ENCODE measurements at places on chromosomes 12 and 14.

DNA sequence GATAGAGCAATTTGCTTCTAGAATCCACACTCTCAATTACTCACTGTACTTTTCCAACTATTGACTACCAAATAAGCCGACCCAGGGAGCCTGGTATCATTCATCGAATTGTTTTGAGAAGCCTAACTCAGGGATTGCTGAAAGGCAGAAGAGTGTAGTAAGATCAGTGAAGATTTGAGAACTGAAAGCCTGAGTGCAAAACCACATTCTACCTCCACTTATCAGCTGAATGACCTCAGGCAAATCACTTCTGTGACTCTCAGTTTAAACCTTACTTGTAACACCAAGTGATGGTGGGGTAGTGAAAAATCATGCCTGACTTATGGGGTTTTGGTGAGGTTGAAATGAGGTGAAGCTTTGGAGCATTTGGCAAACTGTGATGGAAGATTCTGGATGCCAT is 126.1 kb upstream of the MAX start:
- no peak overlapping the region for H3K4me3 ChIP-seq
- no peaks in the 10 kb centered on the region for H3K36me3 ChIP-seq
- H3K4me1 ChIP-seq = no peaks in the 10 kb centered on the region
- no peak for DNase-seq

- H3K36me3 ChIP-seq = peaks cover 14% of the 10 kb centered on the region
- no peak for DNase-seq
- no peak overlapping the region for H3K27ac ChIP-seq
- H3K27me3 ChIP-seq = no peaks in the 10 kb centered on the region
- peaks cover 6% of the 10 kb centered on the region for H3K4me1 ChIP-seq
- H3K4me3 ChIP-seq = no peak overlapping the region
Measured at GRCh38 chr14:88616697-88617096, 53.9 kb downstream of the ZC3H14 start.

DNA sequence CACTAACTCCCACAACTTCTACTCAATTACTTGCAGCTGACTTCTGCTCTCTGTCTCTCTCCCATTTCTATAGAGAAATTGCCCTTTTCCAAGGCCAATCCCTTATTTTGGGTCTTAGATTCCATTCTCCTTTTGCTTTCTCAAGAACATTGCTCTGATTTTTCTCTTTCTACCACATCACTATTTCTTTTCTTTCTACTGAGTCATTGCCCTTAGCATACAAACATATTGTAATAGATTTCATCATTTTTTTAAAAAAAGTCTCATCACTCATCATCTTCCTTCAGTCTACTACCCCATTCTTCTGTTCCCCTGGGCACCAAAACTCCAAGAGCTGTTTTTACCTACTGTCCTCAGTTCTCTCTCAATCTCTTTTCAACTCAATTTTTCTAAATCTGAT is 4.4 kb upstream of the KCNA1 start:
- no peak for DNase-seq
- no peak overlapping the region for H3K4me3 ChIP-seq
- H3K36me3 ChIP-seq = no peaks in the 10 kb centered on the region
- no peak overlapping the region for H3K27ac ChIP-seq
- peaks cover 19% of the 10 kb centered on the region for H3K4me1 ChIP-seq
- peaks cover 10% of the 10 kb centered on the region for H3K27me3 ChIP-seq

DNA sequence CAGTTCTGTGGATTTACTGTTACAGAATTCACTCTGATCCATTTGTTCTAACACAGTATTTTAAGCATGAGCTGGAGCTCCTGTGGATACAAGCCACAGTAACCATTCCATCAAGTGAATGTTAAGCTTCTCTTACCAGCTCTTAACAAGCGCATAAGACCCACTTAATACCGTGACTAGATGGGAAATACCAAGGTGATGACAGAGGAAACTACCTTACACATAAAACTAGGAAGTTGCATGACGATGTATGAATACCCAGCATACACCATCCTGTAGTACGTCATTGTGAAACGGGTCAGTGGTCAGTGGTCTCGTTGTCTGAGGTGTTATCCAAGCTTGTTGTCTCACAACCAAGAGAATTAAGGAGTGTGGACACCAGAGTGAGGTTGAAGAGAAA is 2.0 kb upstream of the GALC start:
- no peaks in the 10 kb centered on the region for H3K36me3 ChIP-seq
- H3K27ac ChIP-seq = no peak overlapping the region
- DNase-seq = no peak
- H3K27me3 ChIP-seq = no peaks in the 10 kb centered on the region

- no peak for DNase-seq
- no peaks in the 10 kb centered on the region for H3K36me3 ChIP-seq
- no peaks in the 10 kb centered on the region for H3K27me3 ChIP-seq
- no peak overlapping the region for H3K27ac ChIP-seq
- no peak overlapping the region for H3K4me3 ChIP-seq
Measured at GRCh38 chr14:44163946-44164345, 343.1 kb downstream of the FSCB start.

DNA sequence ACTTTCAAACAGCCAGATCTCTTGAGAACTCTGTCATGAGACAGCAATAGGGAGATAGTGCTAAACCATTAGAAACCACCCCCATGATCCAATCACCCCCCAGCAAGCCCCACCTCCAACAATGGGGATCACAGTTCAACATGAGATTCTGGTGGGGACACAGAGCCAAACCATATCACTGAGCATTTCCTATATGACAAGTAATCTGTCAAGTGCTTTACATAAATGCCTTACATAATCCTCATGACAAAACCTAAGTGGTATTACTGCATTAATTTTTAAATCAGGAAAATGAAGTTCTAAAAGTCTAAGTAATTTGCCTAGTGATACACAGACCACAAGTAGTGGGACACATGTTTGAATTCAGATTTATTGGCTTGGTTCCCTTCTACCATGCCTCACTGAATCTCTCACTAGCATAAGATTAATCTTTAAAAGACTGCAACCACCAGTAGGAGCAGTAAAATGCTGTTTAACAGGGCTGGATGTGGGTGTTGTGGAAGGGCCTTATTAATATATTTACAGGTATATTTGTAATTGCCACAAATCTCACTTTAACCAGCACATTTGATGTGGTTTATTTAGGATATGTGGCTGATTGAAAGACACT is 323.1 kb upstream of the FBXO33 start:
- no peaks in the 10 kb centered on the region for H3K27me3 ChIP-seq
- H3K4me1 ChIP-seq = no peaks in the 10 kb centered on the region
- H3K4me3 ChIP-seq = no peak overlapping the region
- H3K36me3 ChIP-seq = no peaks in the 10 kb centered on the region

DNA sequence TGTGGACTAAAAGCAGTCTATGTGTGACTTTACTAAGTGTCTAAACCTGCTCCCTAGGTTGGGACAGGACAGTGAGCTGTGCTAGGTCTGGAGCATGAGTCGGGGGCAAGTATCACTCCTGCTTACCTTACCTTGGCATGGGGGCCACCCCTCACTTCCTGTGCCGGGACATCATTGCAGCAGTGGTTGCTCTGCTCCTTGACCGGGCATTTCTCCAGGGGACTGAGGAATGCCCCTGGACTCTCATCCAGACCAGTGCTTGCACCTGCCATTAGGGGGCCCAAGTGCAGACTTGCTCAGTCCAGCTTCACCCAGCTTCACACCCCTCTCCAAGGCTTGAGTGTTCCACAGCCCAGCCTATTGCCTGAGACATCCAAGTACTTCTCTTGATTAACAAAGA is 84.7 kb upstream of the NELL2 start:
- no peaks in the 10 kb centered on the region for H3K4me1 ChIP-seq
- no peak for DNase-seq
- H3K4me3 ChIP-seq = no peak overlapping the region
- H3K36me3 ChIP-seq = no peaks in the 10 kb centered on the region
- no peaks in the 10 kb centered on the region for H3K27me3 ChIP-seq
- H3K27ac ChIP-seq = no peak overlapping the region

DNA sequence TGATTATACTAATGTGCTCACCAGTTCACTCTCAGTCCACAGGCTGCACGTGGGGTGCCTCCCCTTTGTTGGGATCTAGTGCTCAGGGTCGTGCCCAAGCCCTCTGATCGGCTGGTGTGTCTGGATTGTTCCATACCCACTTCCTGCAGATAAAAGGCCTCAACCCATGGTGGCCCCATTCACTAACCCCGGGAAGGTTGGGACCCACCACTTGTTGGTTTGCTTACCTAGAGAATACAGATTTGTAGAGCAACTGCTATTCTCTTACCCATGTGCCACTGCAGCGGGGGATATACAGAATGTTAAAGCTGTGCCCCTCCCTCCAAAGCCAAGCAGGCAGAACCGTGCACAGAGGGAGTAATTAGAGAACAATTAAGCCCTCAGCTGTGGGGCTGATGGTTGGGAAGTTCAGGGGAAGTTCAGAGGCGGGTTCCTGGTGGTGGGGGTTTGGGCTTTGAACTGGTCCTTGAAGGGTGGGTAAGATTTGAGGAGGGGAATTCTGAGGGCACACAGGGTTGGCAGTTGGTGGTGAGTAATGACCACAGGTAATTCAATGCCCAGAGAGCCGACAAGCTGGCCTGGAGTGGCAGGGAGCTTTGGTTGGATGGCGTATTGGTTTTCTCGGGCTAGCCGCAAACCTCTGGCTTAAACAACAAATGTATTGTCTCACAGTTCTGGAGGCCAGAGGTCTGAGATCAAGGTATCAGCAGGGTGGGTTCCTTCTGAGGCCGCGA is 68.8 kb downstream of the ADCK1 start:
- no peak overlapping the region for H3K4me3 ChIP-seq
- no peak for DNase-seq
- H3K36me3 ChIP-seq = no peaks in the 10 kb centered on the region
- no peak overlapping the region for H3K27ac ChIP-seq
- H3K27me3 ChIP-seq = no peaks in the 10 kb centered on the region
- H3K4me1 ChIP-seq = no peaks in the 10 kb centered on the region

DNA sequence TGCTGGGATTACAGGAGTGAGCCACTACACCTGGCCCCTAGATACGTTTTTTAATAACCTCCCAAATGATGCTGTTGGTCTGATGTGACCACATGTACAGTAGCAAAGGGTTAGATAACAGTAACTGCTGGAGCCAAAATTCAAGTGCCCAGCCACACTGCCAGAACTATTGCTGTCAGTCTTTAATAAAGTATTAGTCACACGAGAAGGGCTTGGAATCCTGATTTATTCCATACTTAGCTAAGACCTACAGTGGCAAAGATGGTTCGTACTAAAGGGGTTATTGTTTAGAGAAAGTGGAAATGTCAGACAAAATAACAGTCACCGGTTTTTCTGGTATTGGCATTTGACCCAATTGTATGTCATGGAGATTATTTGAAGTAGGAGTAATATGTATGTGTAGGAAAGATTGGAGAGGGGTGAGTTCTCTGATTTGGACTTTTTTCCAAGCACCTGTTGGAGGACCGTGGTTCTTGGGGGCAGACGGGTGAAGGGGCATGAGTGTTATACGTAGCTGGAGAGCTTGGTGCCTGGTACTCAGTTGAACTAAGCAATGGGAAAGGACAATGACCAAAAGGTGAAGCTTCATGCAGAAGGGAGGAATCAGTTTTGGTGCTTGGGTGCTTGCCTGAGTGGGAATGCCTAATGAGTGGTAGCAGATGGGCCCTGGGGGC is 9.7 kb downstream of the TUBA1C start:
- H3K36me3 ChIP-seq = peaks cover 36% of the 10 kb centered on the region
- no peak for DNase-seq
- H3K4me3 ChIP-seq = no peak overlapping the region
- no peaks in the 10 kb centered on the region for H3K4me1 ChIP-seq

- no peak overlapping the region for H3K4me3 ChIP-seq
- no peaks in the 10 kb centered on the region for H3K4me1 ChIP-seq
- DNase-seq = no peak
- no peak overlapping the region for H3K27ac ChIP-seq
Measured at GRCh38 chr14:77421201-77421600, 2.1 kb downstream of the NOXRED1 start.

GRCh38 chr14:103657471-103657870 is 28.5 kb downstream of the KLC1 start:
- H3K4me3 ChIP-seq = no peak overlapping the region
- no peaks in the 10 kb centered on the region for H3K27me3 ChIP-seq
- DNase-seq = no peak
- peaks cover 31% of the 10 kb centered on the region for H3K4me1 ChIP-seq
- peak overlapping the region; percentile 37 for H3K27ac ChIP-seq
- peaks cover 63% of the 10 kb centered on the region for H3K36me3 ChIP-seq

GRCh38 chr12:104490850-104491249 is 34.1 kb downstream of the CHST11 start:
- H3K27me3 ChIP-seq = no peaks in the 10 kb centered on the region
- H3K4me3 ChIP-seq = no peak overlapping the region
- peaks cover 33% of the 10 kb centered on the region for H3K4me1 ChIP-seq
- DNase-seq = no peak
